ENCODE measurements at places on chromosomes 12 and 14.

GRCh38 chr12:117363953-117364486, 2.6 kb upstream of the NOS1 start:
- DNase-seq: no peak
- H3K27me3 ChIP-seq: peaks cover 52% of the 10 kb centered on the region
- no peaks in the 10 kb centered on the region for H3K4me1 ChIP-seq
- no peak overlapping the region for H3K4me3 ChIP-seq

GRCh38 chr14:29273513-29273912, 506.9 kb downstream of the FOXG1 start:
- no peaks in the 10 kb centered on the region for H3K4me1 ChIP-seq
- no peak for DNase-seq
- H3K36me3 ChIP-seq: no peaks in the 10 kb centered on the region

DNA sequence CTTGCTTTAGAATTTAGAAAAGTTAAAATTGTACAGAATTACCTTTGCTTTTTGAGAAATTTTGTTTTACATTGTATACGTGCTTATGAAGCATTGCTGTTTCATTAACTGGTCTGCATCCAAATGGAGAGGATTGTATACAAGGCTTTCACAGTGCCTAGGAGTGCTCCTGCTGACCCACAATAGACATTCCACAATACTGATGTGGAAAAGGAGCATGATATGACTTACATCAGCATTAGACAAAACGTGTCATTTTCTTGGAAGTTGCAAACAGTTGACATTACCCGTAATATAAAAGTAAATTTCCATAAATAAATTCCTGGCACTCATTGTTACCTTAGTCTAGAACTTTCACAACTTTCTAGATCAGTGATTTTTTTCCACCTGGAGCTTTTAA, 1.9 kb downstream of the PRKD1 start:
- peaks cover 17% of the 10 kb centered on the region for H3K27me3 ChIP-seq
- H3K27ac ChIP-seq: no peak overlapping the region
- no peak for DNase-seq

GRCh38 chr14:103284574-103285467, 49.2 kb upstream of the EIF5 start:
- no peak overlapping the region for H3K4me3 ChIP-seq
- no peaks in the 10 kb centered on the region for H3K4me1 ChIP-seq

GRCh38 chr14:100849115-100849781, 23.3 kb downstream of the MEG3 start:
- H3K27ac ChIP-seq: no peak overlapping the region
- H3K27me3 ChIP-seq: no peaks in the 10 kb centered on the region
- H3K4me3 ChIP-seq: no peak overlapping the region
- DNase-seq: no peak
- H3K36me3 ChIP-seq: no peaks in the 10 kb centered on the region

GRCh38 chr14:73760598-73761586, 46.7 kb upstream of the PNMA1 start:
- no peaks in the 10 kb centered on the region for H3K27me3 ChIP-seq
- H3K36me3 ChIP-seq: peaks cover 49% of the 10 kb centered on the region
- H3K4me3 ChIP-seq: peak overlapping the region; percentile 86
- H3K4me1 ChIP-seq: peaks cover 78% of the 10 kb centered on the region

GRCh38 chr12:64749461-64750200, 9.6 kb downstream of the GNS start:
- no peak overlapping the region for H3K4me3 ChIP-seq
- DNase-seq: no peak
- H3K4me1 ChIP-seq: peaks cover 10% of the 10 kb centered on the region
- no peaks in the 10 kb centered on the region for H3K27me3 ChIP-seq

- no peaks in the 10 kb centered on the region for H3K27me3 ChIP-seq
- DNase-seq: no peak
- H3K27ac ChIP-seq: no peak overlapping the region
- no peaks in the 10 kb centered on the region for H3K36me3 ChIP-seq
- no peak overlapping the region for H3K4me3 ChIP-seq
- no peaks in the 10 kb centered on the region for H3K4me1 ChIP-seq
Measured at GRCh38 chr12:127358888-127359287, 908.1 kb upstream of the TMEM132C start.

DNA sequence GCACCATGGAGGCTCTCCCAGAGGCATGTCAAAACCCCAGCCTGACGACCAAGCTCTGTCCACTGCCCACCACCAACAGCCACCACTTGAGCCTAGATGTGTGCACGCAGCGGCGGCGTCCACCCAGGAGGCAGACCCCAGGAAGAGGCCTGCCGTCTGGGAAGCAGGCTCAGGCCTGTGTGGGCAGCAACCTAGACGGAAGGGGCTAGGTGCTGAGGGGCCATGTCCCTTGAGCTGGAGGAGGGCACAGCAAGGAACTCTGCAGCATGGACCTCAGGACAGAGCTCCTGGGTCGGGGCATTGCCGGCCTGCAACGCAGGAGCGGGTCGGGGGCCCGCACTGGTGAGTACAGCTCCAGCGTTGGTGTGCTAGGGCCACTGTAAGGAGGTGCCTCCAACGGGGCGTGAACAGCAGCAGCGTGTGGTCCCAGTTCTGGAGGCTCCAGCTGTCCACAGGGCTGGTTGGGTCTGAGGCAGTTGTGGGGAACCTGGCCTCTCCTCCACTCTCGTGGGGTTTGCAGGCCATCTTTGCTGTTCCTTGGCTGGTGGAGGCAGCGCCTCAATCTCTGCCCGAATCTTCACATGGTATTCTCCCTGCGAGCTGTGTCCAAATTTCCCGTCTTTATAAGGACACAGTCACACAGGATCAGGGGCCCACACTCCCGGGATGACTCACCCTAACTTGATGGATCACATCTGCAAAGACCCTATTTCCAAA, 20.5 kb downstream of the ZBTB42 start:
- DNase-seq: no peak
- no peak overlapping the region for H3K4me3 ChIP-seq
- H3K4me1 ChIP-seq: peaks cover 11% of the 10 kb centered on the region
- peaks cover 6% of the 10 kb centered on the region for H3K36me3 ChIP-seq

DNA sequence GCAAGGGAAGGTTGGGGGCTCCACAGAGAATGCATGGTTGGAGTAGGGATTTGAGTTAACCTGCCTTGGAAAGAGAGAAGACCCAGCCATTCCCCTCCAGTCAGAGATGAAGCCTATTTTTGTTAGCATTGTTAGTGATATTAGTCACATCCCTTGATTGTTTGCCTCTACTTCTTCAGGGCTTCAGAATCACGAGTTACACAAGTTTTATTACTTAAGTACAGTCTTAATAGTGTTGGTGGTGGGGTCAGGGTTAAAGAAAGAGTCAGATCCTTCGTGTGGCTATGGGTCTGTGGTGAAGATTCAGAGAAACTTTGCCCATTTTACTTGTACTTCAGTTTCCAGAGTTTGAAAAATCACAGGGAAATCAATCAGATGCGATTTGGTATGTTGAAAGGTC, 363.1 kb downstream of the LRIG3 start:
- H3K4me3 ChIP-seq: no peak overlapping the region
- H3K4me1 ChIP-seq: no peaks in the 10 kb centered on the region
- H3K27me3 ChIP-seq: no peaks in the 10 kb centered on the region
- no peak overlapping the region for H3K27ac ChIP-seq

- peaks cover 6% of the 10 kb centered on the region for H3K36me3 ChIP-seq
- H3K4me3 ChIP-seq: no peak overlapping the region
- H3K4me1 ChIP-seq: peaks cover 23% of the 10 kb centered on the region
Measured at GRCh38 chr12:47993491-47993890, 10.8 kb downstream of the COL2A1 start.

All from effector memory CD8-positive, alpha-beta T cell (primary cell).